GF-D8 (cell line): ENCODE measurements at places on chromosomes 7 and 10.
A peak's percentile ranks its signal among the peaks of the same experiment; 100 is the strongest.

DNA sequence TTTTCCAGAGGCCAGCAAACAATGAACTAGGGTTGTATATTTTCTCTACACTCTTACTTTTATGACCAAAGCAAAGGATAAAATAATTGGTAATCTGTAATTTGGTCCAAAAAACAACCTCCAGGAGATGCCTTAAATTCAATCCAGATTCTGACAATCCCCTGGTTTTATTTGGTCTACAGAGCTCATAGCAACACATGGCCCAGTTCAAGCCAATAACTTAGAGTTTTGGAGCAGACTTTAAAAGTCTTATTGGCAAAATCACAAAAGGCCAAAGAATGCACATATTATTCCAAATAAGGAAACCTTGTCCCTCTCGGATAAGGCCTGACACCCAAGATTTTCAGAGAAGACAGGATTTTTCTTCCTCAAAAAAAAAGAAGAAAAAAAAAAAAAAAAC is 51.9 kb downstream of the SORBS1 start:
- no peak for DNase-seq

- DNase-seq = no peak
Measured at GRCh38 chr10:103692436-103692951, 162.9 kb downstream of the SH3PXD2A start.

GRCh38 chr10:124953421-124953820 is 11.5 kb downstream of the ZRANB1 start:
- no peak for DNase-seq

GRCh38 chr7:80781561-80781979 is 137.3 kb downstream of the SEMA3C start:
- no peak for DNase-seq

DNA sequence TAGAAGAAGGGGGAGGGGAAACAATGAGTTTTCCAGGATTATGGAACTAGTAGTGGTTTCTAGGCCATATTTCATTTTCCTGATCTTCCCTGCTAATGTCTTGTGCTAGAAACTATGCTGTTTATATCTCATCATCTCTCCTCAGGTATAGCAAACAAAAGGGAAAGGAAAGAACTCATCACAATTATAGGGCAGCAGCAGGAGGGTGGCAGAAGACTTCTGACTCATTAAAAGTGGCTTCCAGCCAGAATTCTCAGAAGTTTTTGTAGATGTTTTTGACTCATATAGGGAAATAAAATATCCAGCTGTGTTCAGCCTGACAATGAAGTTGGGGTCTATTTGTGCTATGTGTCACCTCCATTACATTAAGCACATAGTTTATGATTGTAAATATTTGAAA is 6.5 kb downstream of the AHR start:
- DNase-seq = no peak

DNA sequence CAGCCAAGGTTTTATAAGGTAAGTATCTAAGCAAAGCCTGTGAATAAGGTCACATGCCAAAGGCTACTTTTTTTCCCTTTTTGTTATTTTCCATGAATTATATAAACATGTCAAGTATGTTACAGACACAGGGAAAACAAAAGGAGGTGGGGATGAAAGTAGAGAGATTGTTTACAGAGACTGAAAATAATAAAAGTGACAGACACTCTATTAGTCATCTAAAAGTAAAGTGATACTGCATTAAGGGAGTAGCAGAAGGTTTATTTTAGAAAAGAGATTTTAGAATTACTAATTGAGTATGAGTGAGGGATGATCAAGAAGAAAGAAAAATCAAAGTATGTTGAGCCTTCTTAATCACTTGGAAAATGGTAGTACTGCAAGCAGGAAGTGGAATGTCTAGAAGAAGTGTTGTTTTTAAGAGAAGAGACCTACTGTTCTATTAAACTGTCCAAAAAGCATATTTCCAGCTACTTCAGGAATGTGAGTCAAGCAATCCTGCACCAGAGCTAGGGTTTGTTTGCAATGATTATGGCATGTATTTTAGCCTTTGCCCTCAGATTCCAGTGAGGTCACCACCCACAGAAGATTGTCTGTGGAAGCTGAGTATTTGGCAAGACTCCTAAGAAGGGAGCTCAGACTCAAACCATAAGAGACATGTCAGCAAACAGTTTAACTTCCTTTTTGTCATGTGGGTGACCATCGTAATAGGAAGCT is 177.9 kb upstream of the PLXDC2 start:
- DNase-seq = no peak

- peak; percentile 73 for DNase-seq
Measured at GRCh38 chr7:150685219-150686029, at the start of gene GIMAP2. Gene GIMAP2, plus strand, starts transcription at chr7:150685706. Its CDS starts 1,354 bp downstream, at chr7:150687060.

- no peak for DNase-seq
Measured at GRCh38 chr10:96743988-96744585, 23.8 kb upstream of the PIK3AP1 start.

DNA sequence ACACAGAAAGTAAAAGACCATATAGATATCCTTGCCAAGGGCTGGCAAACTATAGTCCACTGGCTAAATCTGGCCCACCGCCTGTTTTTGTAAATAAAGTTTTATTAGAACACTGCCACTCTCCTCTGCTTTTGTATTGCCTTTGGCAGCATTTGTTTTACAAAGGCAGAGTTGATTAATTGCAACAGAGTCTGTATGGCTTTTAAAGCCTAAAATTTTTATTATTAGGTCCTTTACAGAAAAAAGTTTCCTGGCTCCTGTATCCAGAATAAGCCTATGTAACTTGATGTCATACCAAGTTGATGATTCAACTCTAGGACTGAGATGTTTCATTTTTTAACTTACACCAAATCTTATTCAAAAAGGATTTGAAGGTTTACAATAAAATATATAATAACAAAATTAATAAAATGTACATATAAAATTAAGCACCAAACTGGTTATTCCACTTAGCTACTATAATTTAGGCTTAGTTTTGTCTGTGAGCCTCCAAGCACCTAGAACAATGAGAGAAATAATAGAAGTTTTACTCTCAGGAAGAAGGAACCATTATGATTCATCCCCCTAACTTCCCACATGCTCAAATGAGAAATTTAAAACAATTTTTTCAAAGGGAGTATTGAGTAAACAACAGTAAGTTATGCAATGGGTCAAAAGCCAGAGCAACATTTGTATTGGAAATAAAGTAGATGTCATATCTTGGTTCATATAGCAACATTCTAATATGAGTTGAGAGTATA is 31.9 kb downstream of the CPED1 start:
- DNase-seq = no peak

GRCh38 chr10:86600296-86600695 is 54.1 kb upstream of the OPN4 start:
- no peak for DNase-seq

- no peak for DNase-seq
Measured at GRCh38 chr7:130500910-130501309, 9.0 kb downstream of the MEST start.

DNA sequence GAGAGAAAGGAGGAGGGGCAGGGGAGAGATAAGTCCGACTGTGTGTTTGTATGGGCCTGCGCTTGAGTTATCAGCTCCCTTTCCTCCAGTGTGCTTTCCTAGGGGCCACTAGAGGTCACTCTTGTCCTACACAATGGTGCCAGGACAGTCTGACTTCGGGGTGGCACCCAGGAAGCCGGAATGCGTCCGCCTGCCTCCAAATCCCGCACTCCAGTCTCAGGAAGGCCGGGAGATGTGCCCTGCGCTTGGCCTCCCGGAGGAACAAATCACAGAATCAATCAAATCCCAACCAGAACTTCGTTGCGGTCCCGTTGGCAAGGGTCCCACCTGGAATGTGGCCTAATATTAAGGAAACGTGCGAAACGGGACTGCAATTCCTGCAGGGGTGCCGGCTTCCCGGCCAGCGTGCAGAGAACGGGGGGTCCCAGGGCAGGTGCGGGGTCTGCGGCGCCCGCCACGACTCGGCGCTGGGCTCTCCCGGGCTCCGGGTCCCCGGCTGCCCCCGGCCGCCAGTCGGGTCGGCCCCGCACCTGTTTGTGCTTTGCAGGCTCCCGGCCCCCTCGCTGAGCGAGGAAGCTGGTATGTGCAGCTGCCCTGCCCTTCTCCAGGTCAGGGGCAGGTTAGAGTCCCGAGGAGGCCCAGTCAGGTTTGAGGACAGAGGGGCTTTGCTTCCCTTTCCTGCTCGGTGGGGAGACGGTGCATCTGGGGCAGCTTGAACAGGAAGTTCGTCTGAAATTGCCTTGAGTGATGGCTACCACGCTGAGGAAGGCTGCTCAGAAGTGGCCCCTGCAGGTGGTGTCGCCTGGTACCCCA is 21.0 kb upstream of the HPS1 start:
- DNase-seq = peak; percentile 8
